Fibroblast of skin of back (primary cell): ENCODE measurements at places on chromosomes 5 and 9.

- peak; percentile 15 for DNase-seq
Measured at GRCh38 chr9:14692470-14693250, 572 bp downstream of the ZDHHC21 start.

DNA sequence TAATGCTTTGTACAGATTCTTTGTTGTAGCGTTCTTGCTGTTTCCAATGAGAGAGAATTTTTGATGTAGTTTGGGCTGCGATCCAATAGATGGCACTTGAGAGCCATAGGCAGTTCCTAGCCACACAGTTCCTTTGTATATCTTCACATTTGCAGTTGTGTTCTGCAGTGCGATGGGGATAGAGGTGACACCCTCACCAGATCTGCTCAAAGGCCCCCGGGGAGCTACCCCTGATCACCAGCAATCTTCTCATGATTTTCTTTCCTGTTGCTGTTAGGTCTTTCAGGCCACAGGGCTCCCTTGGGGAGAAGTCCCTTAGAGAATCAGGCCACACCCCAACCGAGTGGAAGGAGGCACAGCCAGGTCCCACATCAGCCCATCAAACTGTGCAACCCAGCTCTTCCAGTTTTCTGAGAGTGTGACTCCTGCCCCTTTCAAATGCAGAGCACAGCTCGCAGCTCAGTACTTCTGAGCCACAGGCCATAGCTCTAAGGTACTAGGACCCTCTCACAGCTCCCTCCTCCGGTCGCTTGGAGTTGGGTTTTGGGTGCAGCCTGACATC is 353.7 kb downstream of the SLCO4C1 start:
- peak; percentile 7 for DNase-seq

GRCh38 chr5:156174225-156174624 is 152.7 kb upstream of the SGCD start:
- DNase-seq: no peak

- no peak for DNase-seq
Measured at GRCh38 chr5:45454114-45454513, 242.1 kb downstream of the HCN1 start.

- no peak for DNase-seq
Measured at GRCh38 chr5:137782984-137783536, 28.9 kb upstream of the HNRNPA0 start.

DNA sequence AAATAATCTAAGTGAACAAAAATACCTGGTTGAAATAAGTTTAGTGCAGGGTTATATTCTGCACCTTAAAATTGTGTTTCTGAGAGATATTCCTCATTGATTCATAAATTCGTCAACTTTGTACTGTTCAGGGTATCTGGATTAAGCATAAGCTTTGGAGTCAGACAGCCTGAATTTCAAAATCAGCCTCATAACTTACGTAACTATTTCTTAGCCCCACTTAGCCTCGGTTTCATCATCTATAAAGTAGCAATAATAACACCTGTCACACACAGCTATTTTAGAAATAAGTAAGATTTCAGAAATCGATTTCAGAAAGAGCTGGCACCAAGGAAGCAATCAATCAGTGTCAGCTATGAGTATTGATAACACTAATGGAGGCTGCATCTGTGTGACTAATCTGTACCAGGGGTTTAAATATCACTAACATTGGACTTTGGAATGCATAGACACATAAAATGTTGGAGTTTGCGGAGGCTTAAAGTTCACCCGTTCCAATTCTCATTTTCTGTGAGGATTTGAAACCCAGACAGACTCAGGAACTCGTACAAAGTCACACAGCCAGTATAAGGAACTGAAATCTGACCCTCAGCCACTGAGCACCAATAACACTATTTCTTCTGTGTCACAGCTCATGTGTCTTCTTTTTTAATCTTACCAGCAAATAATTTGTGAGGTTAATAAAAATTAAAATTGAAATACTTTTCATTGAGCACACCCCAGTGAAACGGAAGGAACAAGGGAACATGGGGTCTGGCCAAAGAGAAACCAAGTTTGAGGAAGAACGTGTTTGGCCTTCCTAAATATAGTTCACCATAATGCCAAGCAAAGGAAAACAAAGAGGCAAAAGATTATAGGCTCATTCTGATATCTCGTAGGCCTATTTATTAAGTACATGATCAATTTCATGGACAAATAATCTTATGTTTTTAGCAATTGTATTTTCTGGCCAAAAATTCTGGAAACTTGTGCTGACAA is 194.4 kb upstream of the PTGER4 start:
- DNase-seq: no peak

DNA sequence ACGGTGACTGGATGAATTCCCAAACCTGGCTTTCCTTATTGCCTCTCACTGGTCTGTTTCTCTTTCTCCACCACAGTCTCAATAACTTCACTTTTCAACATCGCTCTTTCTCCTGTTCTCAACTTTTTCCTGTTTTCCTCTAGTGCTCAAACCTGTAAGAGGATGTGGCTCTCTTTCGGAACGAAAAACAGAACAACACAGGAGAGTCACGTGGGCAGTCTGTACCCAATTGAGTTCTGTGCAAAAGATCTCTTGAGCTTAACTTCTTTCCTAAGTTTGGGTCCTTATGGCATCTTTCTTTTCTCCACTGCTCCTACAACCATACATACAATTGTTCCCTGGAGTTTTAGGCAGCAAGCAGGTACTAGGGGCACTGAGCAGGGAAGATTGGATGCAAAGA is 8.9 kb downstream of the HAVCR1 start:
- DNase-seq: no peak

DNA sequence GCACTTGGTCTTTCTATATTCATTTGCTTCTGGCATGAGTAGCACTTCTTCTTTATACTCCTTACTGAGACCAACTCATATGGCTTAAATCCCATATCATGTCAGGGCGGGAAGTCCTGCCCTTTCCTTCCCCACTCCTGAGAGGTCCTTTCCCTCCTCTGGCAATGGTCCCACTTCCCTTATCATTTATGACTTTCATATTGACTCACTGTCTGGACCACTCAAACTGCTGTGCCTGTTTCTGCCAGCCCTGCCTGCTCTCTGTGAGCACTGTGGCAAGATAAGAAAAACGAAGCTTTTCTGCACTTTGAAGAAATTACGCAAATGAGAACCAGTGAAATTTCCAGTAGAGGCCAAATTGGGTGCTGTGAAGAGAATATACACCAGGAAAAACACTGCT is 58.1 kb downstream of the ZNF474 start:
- peak; percentile 38 for DNase-seq

- no peak for DNase-seq
Measured at GRCh38 chr5:107329850-107330249, 340.9 kb downstream of the EFNA5 start.

GRCh38 chr9:87290241-87291052 is 207.2 kb upstream of the DAPK1 start:
- DNase-seq: peak; percentile 94

GRCh38 chr5:80254767-80255430 is 949 bp downstream of the SERINC5 start:
- no peak for DNase-seq

DNA sequence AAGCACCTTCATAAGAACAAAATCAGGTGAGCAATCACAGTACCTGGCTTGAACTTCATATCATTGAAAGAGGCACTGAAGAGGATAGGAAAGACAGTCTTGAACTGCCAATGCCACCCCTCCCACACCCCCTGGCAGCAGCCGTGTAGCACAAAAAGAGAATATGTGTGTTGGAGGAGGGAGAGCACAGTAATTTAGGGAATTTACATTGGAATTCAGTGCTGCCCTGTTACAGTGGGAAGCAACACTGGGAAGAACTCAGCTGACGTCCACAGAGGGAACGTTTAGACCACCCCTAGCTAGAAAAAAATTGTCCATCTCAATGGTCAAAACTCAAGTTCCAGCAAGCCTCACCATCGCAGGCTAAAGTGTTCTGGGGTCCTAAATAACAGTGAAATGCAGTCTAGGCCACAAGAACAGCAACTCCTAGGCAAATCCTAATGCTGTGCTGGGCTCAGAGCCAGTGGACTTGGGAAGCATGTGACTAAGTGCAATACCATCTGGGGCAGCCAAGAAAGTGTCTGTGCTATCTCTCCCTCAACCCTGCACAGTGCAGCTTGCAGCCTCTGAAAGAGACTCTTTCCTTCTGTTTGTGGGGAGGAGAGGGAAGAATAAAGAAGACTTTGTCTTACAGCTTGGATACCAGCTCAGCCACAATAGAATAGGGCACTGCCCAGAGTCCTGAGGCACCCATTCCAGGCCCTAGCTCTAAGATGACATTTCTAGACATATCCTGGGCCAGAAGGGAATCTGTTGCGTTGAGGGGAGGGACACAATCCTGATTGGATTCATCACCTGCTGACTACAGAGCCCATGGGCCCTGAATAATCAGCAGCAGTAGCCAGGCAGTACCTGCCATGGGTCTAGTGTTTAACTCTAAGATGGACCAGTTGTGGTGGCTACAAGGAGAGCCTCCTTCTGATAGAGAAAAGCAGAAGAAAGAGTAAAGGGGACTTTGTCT is 62.1 kb upstream of the VLDLR start:
- DNase-seq: peak; percentile 97

DNA sequence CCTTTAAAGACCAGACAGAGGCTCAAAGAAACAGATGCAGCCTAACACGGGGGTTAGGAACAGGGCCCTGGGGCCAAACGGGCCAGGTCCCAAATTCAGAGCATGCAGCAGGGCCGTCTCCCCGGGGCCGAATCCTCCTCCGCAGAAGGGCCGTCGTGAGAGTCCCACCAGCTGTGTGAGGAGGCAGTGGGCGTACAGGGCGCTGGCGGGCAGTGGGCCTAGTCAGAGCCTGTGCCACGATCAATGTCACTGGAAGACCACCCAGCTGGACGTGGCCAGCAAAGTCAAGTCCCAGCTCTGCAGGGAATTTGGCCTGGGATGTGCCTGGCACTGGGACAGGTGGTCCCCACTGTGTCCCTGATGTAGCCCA is 15.8 kb upstream of the FCN2 start:
- no peak for DNase-seq

- peak; percentile 51 for DNase-seq
Measured at GRCh38 chr9:32551276-32552051, 663 bp upstream of the SMIM27 start.

DNA sequence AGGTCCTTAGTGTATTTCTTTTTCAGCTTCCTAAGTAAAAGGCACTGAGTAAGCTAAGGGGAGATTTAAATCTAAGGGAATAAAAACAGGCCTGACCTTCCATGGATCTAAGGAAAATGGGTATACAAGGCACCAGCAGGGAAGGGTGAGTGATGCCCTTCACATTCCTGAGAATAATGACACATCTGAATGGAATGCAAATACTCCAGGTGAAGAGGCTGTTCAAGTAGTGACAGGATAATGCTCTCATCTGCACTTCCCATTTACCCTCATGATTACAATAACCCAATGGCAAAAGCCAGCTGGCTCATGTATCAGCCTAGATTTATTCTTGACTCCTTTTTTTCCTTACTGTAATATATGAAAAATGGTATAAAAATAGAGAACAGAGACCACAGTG is 216.2 kb upstream of the ACTBL2 start:
- peak; percentile 30 for DNase-seq

DNA sequence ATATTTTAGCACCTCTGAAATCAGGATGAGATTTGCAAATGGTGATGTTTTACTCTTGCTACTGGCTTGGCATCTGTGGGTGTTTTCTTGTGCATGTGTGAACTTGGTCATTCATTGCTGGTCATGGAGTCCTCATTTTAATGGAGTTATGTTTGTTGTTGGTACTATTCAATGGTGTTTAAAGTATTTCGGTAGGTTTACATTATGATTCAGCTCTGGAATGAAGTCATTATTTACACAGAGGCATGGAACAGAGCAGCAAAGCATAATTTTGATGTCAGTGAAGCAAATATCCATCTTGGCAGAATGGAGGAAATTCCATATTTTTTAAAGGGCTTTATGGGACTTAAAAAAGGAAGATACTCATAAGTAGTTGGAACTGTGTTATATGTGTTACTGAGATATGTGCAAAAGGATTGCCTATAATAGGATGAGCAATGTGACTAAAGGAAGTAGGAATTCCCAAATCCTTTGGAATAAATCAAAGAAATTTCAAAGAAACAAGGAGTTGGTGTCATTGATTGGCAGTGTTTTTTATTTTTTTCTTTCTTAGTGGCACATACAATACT is 147.4 kb downstream of the ACTBL2 start:
- DNase-seq: peak; percentile 93

GRCh38 chr9:4196376-4196775 is 103.5 kb downstream of the GLIS3 start:
- peak; percentile 63 for DNase-seq

- no peak for DNase-seq
Measured at GRCh38 chr9:127977009-127977883, 3.5 kb downstream of the EEIG1 start.

GRCh38 chr5:10401498-10401897 is 40.2 kb upstream of the ROPN1L start:
- no peak for DNase-seq

DNA sequence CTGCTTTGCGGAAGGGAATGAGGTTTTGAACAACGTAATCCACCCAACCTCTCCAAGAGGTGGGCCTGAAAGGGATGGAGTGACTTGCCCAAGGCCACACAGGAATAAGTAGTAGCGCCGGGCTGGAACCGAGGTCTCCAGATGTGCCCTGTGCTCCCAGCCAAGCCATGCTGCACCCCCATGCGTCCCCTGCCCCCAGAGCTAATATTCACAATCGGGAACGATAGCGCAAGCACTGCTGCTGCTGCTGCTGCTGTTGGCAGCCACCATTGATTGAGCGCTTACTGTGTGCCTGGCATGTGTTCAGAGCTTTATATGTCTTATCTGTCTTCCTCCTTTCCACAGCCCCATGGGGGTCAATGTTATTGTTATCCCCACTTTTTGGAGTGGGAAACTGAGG is 43.9 kb downstream of the AMBP start:
- no peak for DNase-seq

- DNase-seq: no peak
Measured at GRCh38 chr5:140767444-140767843, 18.5 kb upstream of the PCDHA1 start.

- DNase-seq: no peak
Measured at GRCh38 chr5:72000707-72001106, 106.6 kb upstream of the MAP1B start.

DNA sequence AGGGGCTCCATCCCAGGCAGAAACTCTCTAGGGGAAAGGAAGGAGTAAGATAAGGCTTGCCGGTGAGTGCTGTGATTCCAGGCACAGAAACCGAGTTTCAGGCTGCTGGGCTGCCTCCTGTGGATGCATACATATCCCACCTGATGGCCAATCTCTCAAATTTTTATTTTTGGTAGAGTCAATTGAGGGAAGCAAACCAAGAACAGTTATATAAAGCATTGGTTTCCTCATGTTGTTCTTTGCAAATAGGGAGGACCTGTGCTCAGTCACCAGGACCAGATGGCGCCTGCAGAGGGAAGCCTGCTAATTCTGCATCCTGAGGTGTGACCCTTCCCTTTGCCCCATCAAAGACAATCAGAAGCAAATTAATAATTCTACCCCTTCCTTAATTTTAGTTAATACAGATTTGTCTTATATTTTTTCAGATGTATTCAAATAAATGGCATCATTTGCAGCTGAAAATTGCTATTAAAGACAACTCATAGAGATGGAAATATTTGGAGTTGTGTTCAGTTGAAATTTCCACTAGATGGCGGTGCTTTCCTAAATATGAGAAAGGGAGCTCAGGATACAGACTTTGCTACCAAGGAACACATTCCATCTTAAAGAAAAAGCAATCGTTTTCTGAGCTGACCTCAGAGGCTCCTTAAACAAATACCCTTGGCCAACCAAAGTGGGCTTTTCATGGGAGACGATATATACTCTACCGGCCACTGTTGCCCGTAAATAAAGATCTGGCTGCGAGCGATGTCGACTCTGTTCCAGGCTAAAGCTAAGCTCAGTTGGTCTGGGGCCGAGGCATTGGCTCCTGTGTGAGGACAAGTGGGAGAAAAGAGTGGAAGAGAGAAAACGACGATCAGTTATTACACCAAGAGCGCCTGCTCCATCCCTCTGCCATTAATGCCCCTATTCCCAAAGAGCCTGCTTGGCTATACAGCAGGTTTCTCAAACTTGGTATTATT is 225.7 kb upstream of the KLF9 start:
- peak; percentile 62 for DNase-seq
